ENCODE measurements at places on chromosomes 7 and 10.

GRCh38 chr10:75654171-75654771 is 222.8 kb downstream of the LRMDA start:
- no peak for DNase-seq

- no peak for DNase-seq
Observed at GRCh38 chr10:58859526-58859925, 316.9 kb upstream of the PHYHIPL start.

- no peak for DNase-seq
Observed at GRCh38 chr7:141586878-141587277, 35.7 kb downstream of the AGK start.

DNA sequence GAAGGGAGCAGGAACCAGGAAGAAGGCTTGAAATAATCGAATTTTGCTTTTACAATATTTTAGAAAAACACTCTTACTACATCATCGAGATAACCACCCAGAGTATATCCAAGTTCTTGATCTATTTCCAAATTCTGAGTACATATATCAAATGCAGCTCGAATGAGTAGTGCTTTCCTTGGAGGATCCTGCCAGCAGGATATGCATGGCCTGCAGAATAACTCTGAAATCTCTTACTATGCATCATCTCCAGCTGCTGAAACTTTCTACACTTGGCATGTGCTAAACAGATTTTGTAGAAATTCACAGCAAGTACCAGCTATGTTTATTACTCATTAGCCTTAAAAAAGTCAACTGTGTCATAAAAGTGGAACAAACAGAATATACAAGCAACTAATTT is 44.0 kb upstream of the ANK3 start:
- no peak for DNase-seq

GRCh38 chr7:70040051-70040450 is 441.8 kb downstream of the AUTS2 start:
- DNase-seq: no peak

DNA sequence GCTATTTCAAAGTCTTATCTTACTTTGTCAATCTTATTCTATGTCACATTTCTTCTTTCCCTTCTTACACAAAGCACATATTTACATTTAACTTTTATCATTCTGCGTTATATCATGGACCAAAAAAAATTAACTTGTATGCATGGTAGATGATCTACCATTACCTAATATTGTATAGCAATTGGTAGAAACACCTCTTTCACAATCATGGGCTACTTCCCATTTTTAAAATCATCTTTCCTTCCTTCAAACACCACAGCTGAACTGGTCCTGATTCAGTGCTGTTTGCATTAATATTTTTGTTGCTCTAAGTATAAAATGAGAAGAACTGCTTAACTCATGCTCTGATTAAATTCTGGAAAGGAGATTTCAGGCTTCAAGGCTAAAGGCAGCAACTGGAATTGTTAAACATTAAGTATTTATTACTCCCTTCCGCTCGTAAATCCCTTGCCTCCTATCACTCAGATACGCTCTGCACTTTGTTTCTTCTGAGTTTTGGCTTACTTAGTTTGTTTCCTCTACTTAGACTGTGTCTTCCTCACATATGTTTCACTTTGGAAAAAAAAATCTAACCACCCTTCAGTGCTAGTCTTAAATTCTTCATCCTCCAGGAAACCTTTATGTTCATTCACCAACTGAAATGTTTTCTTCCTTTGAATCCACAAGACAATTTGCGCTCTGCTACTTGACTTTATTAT is 901.4 kb downstream of the PCDH15 start:
- no peak for DNase-seq
